ENCODE measurements at places on chromosomes 5 and 9. TPM values are rescaled to one million over a fixed set of nuclear protein-coding genes. Genes with fewer than 3 reads are reported as not detected.

- peak; percentile 67 for DNase-seq
Measured at GRCh38 chr9:104074876-104075275, 19.2 kb upstream of the SMC2 start.

The SLC45A2 gene
- total RNA-seq, result 1.2 TPM

DNA sequence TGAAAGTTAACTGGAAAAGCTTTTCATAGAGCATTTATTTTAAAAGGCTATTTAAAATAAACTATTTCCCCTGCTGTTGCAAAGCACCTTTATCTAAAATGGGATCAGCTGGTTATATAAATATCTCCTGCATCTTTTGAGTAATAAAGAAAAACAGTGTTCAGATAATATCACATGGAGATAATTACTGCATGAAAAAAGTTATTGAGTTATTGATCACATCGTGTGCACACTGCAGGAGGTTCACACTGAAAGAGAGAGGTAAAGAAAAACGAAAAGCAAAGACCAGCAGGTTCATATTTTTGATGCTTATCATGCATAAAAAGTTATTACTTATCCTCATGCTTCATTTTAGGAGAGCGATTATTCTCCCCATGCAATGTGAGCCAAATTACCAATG is 55.4 kb upstream of the OTP start:
- no peak for DNase-seq

- DNase-seq, result no peak
Measured at GRCh38 chr5:81182396-81183390, 50.4 kb upstream of the CKMT2 start.

- no peak for DNase-seq
Measured at GRCh38 chr5:24737163-24737562, 92.4 kb upstream of the CDH10 start.

GRCh38 chr5:133241179-133242092 is 189.6 kb downstream of the HSPA4 start:
- DNase-seq, result no peak

The C9orf153 gene
- total RNA-seq, result 0.72 TPM

GRCh38 chr9:34457266-34458012 is 931 bp downstream of the FAM219A start:
- DNase-seq, result peak; percentile 82

DNA sequence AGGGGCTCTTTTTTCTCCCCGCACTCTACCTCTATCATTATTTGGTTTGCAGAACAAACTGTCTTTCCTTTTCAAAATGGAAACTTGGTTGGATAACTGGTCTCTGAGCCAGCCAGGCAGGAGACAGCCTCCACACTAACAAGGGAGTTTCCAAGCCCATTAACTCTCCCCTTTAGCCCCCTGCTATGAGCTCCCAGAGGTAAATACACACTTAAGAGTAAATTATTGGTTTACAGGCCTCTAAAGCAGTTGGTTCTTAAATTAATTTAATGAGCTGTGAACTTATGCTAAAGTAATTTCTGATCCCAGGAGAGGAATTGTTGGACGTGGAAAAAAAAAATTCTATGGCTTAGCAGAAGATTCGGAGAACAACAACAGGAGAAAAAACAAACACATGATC is 30.3 kb downstream of the EPB41L4A start:
- DNase-seq, result no peak

DNA sequence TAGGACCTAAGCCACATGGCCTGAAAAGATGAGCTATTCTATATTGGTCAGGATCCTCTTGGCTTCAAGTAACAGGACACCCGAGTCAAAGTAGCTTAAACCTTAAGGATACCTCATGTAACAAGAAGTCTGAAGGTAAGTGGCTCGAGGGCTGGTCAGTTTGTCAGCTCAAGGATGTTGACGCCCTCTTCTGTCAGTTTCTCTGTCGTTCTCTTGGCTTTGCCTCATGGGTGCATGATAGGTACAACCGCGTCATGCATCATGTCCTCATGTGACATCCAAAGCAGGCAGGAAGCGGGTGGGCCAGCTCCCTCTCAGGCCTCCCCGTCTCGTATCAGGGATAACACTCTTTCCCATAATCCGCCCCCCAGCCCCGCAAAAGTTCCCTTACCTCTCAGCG is 22.1 kb upstream of the TCERG1 start:
- DNase-seq, result no peak

GRCh38 chr5:147512659-147513379 is 3.0 kb upstream of the DPYSL3 start:
- DNase-seq, result no peak

Measured in umbilical cord (tissue), 2 donors.